SK-N-SH treated with all-trans-retinoic acid at 6 μM for 48 hours (cell line): ENCODE measurements at places on chromosomes 16 and 17.

GRCh38 chr17:50697663-50698272, 9.9 kb downstream of the ANKRD40 start:
- no peak for ATAC-seq

- no peak for ATAC-seq
These were observed 138.4 kb downstream of the PHKB start for GRCh38 chr16:47599512-47599911.

- peak; percentile 67 for ATAC-seq
These were observed 34.1 kb downstream of the MAP2K6 start for GRCh38 chr17:69448431-69449102.

DNA sequence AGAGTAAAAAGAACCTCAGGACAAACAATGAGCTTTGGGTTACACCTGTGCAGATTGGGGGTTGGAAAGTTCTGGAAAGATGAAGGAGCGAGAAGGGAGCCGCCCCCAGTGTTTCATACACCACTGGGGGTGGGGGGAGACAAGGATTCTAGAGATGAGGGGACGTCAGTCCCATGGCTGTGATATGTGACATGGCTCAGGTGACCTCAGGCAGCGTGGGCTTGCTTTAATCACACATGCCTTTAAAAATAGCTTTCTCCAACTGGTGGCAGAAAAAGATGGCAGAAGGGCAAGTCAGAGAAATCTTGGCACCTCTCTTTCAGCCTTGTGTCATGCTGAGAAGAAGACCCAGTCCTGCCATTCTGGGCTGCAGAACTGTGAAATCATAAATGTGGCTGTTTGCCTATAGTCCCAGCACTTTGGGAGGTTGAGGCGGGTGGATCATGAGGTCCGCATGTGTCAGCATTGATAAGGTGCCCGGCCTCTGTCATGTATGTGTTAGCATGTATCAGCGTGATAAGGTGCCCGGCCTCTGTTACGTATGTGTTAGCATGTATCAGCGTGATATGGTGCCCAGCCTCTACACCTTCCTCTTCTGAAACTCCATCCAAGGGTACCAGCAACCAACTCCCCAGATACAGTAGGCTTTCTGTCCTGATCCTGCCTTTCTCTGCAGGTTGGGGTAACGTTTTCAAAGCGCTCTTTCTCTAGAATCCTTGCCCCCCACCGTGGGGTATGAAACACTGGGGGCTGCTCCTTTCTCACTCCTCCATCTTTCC, 25.0 kb downstream of the WIPI1 start:
- no peak for ATAC-seq

GRCh38 chr16:31064882-31065461, 9.1 kb downstream of the ZNF668 start:
- peak; percentile 87 for ATAC-seq

GRCh38 chr16:70438585-70438968, 323 bp downstream of the ST3GAL2 start:
- peak; percentile 0; the same call in 2 of the 3 replicates for ATAC-seq

- ATAC-seq: no peak
These were observed 497.6 kb downstream of the WWOX start for GRCh38 chr16:78596996-78597422.

GRCh38 chr16:50252874-50253513, 13.4 kb upstream of the ADCY7 start:
- ATAC-seq: no peak

DNA sequence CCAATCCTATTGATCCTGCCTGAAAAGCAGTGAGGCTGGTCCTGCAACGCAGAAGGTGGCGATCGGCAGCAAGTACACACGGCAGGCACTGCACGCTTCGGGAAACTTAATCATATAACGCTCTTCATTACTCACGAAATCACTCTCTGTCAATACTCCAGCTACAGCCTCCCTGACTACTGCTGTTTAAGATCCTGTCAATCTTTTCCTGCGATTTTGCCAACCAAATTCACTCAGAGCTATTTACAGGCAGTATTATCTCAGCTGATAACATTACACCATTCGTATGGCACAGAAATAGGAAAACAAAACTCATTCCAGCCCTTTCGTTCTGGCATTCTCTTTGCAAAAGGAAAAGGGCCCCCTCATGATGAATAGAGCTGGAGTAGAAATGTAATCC, 262.4 kb upstream of the CDH8 start:
- no peak for ATAC-seq

GRCh38 chr17:37605081-37605480, 4.1 kb downstream of the SYNRG start:
- ATAC-seq: no peak

GRCh38 chr16:64969221-64969620, 152.6 kb downstream of the CDH11 start:
- ATAC-seq: no peak

DNA sequence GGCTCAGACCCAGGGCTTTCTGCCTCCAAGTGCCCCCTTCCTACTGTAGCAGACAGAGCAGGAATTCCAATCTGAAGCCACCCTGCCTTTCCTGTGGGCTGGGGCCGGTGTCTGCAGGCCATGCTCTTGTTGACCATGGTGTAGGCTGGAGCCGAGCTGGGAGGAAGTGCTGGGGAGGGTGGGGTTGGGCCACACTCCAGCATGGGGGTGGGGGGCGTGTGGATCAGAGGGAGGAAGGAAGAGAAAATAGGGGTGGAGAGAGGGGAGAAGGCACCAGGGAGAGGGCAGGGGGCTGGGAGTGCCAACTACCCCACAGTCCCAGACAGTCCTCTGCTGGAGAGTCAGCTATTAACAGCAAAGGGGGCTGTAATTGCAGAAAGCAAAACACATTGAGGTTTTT, 54.3 kb upstream of the JPH3 start:
- no peak for ATAC-seq

DNA sequence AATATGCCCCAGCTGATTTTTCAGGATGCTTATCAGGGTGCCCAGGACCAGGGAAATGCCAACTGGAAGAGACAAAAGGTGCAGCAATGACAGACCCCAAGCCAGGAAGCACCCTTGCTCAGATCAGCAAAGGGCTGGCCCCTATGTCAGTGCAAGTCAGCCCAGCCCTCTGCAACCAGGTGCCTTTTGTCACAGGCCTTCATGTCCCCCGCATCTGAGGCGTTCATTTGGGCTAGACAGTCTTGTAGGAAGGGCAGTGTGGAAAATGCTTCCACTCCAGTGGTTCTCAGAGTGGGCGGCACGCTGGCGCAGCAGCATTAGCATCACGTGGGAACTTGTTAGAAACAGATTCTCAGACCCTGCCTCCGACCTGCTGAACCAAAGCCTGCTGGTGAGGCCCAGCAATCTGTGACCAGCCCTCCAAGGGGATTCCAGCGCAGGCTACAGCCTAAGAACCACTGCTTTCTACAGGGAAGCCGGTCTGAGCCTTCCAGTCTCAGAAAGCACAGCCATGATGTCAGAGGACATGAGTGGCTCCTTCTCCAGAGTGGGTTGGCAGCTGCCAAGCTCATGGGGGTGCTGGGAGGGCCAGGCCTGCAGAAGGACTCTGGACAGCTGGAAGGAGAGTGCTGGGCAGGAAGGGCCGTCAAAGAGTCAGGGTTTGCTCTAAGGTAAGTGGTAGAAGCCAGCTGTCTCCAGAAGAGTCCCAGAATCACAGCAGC, 13.1 kb downstream of the SLC47A2 start:
- ATAC-seq: peak; percentile 11

- ATAC-seq: peak; percentile 14; the same call in 2 of the 3 replicates
These were observed 253.9 kb downstream of the SEC14L1 start for GRCh38 chr17:77394540-77395295.

- ATAC-seq: peak; percentile 83
These were observed 5.5 kb upstream of the CACNG5 start for GRCh38 chr17:66829386-66829864.

DNA sequence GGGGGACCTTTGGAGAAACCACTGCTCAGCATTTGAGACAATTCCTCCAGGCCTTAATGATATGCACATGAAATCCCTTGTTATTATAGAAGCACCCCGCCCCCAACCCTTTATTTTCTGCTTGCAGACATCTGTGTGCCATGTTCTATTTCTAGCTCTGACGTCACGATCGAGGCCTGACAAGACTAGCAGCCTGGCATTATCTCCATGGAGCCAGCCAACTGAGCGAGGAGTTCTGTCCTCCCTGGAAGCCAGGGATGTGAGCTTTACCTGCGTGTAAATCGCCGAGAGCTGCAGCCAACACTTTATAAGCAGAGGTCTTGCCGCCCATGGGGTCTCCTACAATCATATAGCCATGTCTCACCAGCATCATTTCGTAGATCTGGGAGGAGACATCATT, 116.9 kb downstream of the DNAH3 start:
- ATAC-seq: no peak
